Fibroblast of skin of back (primary cell): ENCODE measurements at places on chromosomes 6 and 20.

GRCh38 chr20:32385541-32385940 is 27.4 kb downstream of the ASXL1 start:
- DNase-seq: no peak

- peak; percentile 30 for DNase-seq
Observed at GRCh38 chr6:167827583-167828324, 1.0 kb downstream of the AFDN start.

GRCh38 chr20:36541227-36541767 is at the start of gene MYL9:
Gene MYL9, plus strand, starts transcription at chr20:36541519. Its CDS starts 3,366 bp downstream, at chr20:36544885.
- peak; percentile 88 for DNase-seq

GRCh38 chr6:123524781-123525180 is 112.0 kb downstream of the TRDN start:
- DNase-seq: no peak

DNA sequence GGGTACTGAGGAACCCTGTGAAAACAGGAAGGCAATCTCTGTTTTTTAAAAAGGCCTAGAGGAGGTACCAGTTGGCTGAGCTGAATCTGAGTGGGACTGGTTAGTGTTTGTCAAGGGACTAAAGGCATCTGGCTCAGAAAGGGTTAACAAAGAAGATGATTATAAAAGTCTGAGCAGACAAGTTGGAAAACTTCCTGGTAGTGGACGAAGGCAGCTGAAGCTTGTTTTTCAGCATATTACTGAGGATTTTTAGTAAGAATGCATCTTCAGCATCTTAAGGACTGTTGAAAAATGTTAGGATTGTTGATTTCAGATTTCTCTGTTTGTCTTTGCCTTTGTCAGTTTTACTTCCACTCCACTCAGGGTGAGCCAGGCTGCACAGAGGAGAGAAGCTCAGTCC is 5.1 kb downstream of the GPX5 start:
- no peak for DNase-seq
